MCF 10A (cell line): ENCODE measurements at places on chromosomes 16 and 17.

DNA sequence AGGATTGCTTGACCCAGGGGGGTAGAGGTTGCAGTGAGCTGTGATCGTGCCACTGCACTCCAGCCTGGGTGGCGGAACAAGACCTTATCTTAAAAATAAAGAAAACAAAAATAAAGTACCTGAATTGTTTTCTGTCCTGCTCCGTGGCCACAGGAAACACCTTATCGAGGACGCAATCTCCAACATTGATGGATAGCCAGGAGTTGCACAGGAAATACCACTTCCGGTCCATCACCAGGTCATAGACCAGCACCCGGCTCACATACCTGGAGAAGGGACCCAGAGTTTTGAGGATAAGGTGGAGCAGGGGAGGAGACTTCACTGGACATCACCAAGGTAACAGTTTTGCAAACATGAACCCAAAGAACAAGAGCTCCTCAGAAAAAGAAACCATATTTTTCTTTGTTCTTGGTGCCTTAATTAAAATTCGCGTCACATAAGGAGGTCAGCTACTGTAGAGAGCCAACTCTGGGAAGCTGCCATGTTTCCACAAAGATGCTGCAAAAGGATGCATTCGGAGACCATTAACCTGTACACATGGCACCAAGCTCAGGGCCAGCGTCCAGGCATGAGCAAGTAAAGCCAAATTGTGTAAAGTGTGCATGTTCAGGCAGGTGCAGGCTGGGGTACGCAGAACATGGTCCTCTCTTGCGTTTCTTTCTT, 55.6 kb upstream of the GCSH start:
- DNase-seq, result no peak

GRCh38 chr16:83615141-83615952, 192.4 kb upstream of the HSBP1 start:
- peak; percentile 17 for DNase-seq

- DNase-seq, result no peak
These were observed 45.0 kb upstream of the CLEC19A start for GRCh38 chr16:19240494-19240893.

GRCh38 chr17:29165800-29166506, 14.2 kb downstream of the MYO18A start:
- no peak for DNase-seq

- DNase-seq, result no peak
These were observed 23.8 kb downstream of the TBC1D3B start for GRCh38 chr17:36152639-36153120.
